ENCODE measurements at places on chromosomes 6 and 20.

DNA sequence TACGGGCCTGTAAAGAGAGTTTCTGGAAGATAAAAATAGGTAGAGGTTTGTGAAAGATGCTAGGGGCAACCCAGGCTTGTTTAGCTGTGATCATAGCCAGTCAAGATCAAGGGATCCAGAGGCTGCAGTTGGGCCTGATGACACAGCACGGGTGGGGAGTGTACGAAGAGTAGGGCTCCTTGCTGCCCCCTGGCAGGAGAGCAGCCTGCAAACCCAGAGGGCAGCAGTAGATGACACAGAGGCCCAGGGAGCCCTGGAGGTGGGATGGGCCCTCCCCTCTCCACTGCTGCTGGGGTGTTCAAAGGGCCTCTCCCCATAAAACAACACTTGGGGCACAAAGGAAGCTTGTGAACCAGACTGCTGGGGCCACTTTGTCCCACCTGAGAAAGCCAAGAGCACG is 47.2 kb downstream of the VEGFA start:
- no peak overlapping the region for H3K4me3 ChIP-seq
- H3K27me3 ChIP-seq = peaks cover 6% of the 10 kb centered on the region
- peaks cover 9% of the 10 kb centered on the region for H3K4me1 ChIP-seq

DNA sequence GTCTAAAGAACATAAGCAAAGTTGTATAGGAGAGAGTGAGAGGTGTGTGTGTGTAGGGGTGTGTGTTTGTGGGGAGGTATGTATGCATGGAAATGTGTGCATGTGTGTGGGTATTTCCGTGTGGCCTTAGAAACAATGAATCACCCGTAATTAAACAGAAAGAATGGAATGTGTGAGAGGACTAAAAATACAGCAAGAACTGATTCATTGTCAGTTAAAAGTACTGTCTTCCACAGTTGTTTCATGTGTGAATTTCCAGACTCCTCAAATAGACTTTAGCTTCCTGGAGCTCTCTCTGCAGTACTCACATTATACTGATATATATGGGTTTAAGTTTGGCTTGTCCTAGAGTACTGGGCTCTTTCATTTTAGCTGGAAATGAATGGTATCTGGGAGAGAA is 145.7 kb downstream of the RIMS1 start:
- no peak overlapping the region for H3K27ac ChIP-seq
- no peaks in the 10 kb centered on the region for H3K36me3 ChIP-seq
- H3K4me3 ChIP-seq = no peak overlapping the region
- DNase-seq = no peak
- no peaks in the 10 kb centered on the region for H3K4me1 ChIP-seq

DNA sequence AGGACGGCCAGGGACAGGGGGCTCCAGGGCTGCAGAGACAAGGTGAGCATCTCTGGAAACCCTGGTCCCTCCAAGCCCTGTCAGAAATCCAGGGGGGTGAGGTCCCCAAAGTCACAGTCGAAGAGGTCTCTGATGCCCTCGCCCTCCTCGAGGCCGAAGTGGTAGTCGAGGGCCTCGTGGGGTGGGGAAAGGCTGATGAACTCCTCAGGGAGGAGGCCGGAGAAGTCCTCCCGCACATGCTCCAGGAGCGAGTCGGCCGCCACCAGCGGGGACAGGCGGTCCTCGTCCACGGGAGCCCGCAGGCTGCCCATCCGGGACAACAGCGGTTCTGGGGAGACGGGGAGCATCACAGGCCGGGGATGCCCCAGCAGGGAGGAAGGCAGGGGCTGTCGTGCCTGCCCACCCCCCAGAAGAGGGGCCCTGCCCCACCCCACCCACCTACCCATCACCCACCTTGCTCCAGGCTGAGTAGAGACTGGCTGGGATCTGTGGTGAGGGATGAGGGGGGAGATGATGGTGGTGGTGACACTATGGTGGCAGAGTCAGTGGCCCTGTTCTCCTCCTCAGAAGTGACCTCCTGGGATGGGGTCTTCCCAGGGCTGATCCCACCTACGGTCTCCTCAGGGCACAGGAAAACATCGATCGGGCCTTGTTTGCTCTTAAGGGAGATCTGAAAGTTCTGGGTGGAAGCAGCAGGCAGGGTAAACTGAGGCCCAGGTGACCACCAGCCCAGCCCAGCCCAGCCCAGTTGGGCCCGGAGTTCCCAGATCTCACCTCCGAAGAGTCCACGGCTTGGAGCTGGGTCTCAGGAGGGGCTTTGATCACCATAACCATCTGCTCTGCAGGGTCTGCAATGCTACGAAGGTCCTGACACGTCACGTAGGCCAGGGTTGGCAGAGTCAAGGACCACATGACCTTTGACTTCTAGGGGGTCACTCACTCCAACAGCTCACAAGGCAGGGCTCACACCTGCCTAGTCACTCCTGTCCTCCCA is 2.7 kb upstream of the NECAB3 start:
- H3K4me3 ChIP-seq = no peak overlapping the region
- H3K27me3 ChIP-seq = peaks cover 6% of the 10 kb centered on the region
- H3K36me3 ChIP-seq = peaks cover 21% of the 10 kb centered on the region
- H3K27ac ChIP-seq = no peak overlapping the region

DNA sequence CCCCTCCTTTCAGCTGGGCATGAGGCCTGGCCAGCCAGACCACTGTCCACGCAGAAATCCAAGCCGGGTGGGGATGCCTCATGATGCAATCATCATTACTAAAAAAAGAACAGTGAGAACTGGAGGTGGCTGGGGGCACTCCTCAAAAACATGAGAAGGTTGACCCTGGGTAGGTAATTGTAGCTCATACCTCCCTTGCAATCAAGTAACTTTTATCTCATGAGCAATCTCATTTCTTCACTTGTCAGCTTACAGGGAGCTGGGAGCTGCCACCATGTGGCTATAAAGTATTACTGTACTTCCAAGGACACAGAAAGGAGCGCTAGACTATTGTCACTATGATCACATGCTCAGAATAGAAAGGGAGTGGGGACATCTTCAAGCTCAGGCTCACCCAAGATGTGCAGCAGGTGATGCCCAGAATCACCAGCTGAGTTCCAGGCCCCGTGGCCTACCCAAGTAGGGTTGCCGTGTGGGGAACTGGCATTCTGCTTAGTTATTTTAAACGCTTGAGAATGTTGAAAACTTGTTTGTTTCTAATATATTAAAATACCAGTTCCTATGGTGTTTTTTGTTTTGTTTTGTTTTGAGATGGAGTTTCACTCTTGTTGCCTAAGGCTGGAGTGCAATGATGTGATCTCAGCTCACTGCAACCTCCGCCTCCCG is 3.0 kb upstream of the CDH26 start:
- H3K4me1 ChIP-seq = peaks cover 11% of the 10 kb centered on the region
- DNase-seq = no peak
- no peaks in the 10 kb centered on the region for H3K27me3 ChIP-seq
- no peak overlapping the region for H3K27ac ChIP-seq
- H3K36me3 ChIP-seq = peaks cover 23% of the 10 kb centered on the region
- no peak overlapping the region for H3K4me3 ChIP-seq

DNA sequence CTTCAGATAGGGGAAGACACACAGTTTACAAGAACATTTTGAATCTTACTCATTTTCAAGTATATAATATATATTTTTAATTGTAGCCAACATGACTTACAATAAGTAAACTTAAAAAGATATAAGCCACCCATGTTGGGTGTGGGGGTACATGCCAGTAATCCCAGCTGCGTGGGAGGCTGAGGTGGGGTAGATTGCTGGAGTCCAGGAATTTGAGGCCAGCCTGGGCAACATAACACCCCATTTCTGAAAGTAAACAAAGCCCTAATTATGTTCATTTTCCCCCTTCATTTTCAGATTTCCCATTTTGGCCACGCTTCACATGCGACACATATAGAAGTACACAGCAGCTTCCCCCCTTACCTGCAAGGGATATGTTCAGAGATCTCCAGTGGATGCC is 30.5 kb downstream of the SERPINB6 start:
- H3K4me1 ChIP-seq = peaks cover 42% of the 10 kb centered on the region
- H3K36me3 ChIP-seq = peaks cover 5% of the 10 kb centered on the region
- DNase-seq = no peak

Measured in stimulated activated naive B cell treated with anti-CD40 and anti-IgM and Interleukin-4, amounts not matched to agents 10 μg/mL and 1 μg/mL and 100 μg/mL, for 72 hours (primary cell).